H1 (cell line): ENCODE measurements at places on chromosomes 5 and 9. TPM values are rescaled to one million over a fixed set of nuclear protein-coding genes. Genes with fewer than 3 reads are reported as not detected.

INSYN2B gene
- total RNA-seq = not detected in 2 replicates

- DNase-seq = no peak
Observed at GRCh38 chr5:112263469-112263868, 155.6 kb downstream of the EPB41L4A start.

FAM151B gene
- 0.71 and 1.1 TPM in 2 replicates for total RNA-seq

LHX6 gene
- total RNA-seq = 1.2 and 1.9 TPM in 2 replicates

SLCO6A1 gene
- total RNA-seq = 0.54 and 0.56 TPM in 2 replicates

FAF2 gene
- 35.8 and 36.2 TPM in 2 replicates for total RNA-seq

DNA sequence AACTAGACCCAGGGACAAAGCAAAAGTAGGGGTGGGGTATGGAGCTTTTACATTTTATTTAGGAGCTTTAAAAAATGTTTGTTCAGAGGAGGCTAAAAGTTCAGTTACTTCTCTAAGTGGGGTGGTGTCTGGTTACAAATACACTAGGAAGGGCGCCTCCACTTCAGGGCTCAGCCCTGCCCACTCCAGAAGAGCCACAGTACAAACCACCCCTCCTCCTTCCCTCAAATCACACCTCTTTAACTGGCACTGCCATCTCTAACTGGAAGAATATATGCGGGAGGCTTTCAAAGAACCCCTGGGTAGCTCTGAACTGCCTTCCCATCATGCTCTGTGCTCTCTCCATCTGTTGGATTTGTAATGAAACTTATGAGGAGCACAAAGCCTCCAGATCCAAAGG lies 98.8 kb upstream of the NFIB start:
- DNase-seq = no peak

- peak; percentile 84 for DNase-seq
Observed at GRCh38 chr9:87684627-87685219, 41.2 kb upstream of the CTSL start.

CARD6 gene
- total RNA-seq = 0.33 and 0.50 TPM in 2 replicates

EPB41L4A gene
- 4.6 and 6.1 TPM in 2 replicates for total RNA-seq

HSDL2 gene
- 15.4 and 16.4 TPM in 2 replicates for total RNA-seq

SLC31A2 gene
- 1.5 and 2.0 TPM in 2 replicates for total RNA-seq

GRCh38 chr9:87039809-87040392 lies 92.6 kb upstream of the GAS1 start:
- no peak for DNase-seq

- DNase-seq = no peak
Observed at GRCh38 chr5:139951296-139951924, 91.7 kb downstream of the NRG2 start.

DNA sequence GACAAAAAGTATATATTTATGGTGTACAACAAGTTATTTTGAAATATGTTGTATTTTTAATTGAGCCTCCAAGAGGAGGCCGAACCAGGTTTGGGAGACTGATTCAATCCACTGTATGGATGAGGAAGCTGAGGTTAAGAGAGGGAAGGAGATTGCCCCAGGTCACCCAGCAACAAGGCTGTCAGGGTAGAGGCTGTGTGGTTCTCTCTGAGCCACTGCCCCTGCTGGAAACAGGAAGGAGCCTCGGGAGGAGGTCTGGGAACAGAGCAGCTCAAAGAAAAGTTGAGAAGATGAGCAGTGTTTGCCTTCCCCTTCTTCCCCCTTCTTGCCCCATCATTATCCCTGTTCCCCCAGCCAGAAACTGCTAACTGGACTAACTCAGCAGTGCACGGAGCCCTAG lies 6.6 kb upstream of the FAT2 start:
- no peak for DNase-seq

GRCh38 chr9:93223260-93224180 lies 39.6 kb downstream of the WNK2 start:
- DNase-seq = no peak

AGXT2 gene
- not detected in 2 replicates for total RNA-seq

GRCh38 chr9:78577156-78577906 lies 280.4 kb downstream of the PSAT1 start:
- no peak for DNase-seq

DNA sequence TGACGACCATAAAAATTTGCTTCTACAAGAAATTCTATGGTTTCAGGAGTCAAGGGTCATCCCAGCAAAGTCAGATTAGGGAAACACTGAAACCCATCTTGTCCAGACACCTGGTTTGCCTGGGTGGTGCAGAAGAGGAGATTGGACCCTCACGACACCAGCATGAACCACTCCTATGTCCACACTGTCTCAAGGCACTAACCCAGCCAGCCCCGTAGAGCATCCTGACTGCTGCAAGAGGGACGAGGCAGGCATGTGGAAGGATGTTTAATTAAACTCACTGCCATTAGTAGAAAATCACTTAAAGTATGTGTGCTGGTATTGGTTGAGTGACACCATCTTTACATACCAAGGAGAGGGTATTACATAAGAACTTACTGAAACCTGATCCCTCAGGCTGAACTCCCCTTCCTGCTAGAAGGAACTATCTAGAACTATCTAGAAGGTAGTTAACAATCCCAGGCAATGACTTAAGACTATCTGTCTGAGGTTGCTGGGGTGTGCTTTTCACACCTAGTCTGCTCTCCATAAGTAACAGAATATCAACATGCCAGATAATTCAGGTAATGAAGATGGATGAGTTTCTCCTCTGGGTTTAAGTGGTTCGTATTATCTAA lies 93.6 kb downstream of the SEMA6A start:
- DNase-seq = no peak

DNA sequence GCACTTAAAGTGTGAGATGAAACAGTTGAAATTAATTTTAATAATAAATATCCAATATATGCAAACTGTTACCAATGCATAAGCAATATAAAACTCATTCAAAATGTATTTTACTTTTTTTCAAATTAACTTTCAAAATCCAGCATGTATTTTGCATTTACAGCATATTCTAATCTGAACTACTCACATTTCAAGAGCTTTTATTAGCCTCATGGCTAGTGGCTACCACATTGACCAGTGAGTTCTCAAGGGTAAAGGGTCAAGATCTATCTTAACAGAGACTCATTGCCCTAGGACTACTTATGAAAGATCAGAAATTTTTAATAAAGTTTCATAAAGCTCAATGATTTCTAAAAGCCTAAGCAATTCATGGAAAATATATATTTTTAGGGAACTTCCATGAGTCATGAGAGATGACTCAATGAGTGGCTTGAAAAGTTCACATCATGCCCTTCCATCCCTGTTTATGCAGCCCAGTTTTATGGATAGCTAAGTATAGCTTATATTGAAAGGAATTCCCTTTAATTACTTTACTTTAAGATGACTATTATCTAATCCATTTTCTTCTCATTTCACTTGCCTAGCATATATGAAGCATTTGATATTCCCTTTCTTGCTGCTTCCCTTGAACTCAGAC lies 608.6 kb downstream of the SLCO4C1 start:
- DNase-seq = no peak

- no peak for DNase-seq
Observed at GRCh38 chr5:140221697-140222223, 46.8 kb downstream of the CYSTM1 start.

- no peak for DNase-seq
Observed at GRCh38 chr5:76069061-76069735, 14.0 kb upstream of the SV2C start.

DNA sequence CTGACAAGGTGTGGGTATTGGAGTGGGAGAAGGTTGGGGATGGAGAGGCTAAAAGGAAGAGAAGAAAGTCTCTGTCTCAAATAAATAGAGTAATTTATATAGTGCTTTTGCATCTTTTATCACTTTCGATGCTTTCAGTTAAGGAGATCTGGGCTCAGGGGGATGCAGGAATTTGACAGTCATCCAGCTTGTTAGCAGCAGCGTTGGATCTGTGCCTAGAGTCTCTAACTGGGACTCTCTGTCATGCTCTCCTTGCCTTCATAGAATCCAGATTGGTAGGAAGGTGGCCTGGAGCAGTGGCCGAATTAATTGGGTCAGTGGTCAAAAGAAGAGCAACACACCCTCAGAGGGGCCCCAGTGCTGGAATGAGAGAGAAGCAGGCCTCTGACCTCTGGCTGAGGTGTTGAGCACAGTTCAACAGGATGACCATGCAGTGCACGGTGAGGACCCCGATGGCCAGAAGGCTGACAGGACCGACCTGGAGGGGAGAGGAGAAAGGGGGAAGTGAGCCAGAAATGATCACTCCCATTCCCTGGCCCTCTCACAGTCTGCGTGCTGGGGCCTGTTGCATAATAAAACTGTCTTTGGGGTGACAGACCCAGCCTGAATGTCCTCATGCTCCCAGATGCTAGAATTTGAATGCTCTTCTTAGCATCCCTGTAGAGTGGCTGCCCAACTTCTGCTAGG lies 7.6 kb downstream of the SLC36A3 start:
- no peak for DNase-seq

DNA sequence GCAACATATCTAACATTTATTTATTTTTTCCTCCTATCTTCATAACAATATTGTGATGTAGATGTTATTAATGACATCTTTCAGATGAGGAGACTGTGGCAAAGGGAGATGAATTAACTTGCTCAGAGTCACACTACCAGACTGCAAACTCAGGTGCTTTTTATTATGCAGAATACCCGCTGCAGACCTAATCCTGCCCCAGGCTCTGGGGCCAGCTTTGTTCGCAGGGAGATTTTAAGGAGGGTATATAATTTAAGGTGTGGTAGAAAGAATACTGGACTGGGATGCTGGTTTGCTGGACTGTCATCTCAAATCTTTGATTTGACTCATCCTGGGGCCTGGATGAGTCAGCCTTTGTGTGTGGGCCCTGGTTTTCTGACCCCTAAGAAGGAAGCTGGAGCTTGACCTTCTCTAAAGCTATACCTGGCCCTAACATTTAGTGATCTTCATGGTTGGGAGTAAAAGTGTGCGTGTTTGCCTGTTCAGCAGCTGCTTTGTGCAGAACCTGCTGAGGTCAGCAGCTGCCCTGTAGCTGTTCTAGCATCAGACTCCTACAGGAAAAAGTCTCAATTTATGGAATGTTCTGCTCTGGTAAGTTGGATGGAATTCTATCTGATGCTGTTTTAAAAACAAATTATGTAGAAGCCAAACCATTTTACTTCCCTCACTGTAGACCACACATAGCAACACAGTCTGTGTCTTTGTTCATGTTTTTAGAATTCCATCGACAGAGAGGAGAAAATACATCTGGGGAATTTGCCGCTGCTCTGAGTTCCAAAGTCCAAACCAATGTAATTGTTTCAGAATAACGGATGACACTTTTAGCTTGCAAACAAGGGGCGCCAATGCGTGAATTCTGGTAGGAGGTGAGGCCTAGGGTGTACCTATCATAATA lies 4.5 kb downstream of the SLC36A1 start:
- no peak for DNase-seq

DNA sequence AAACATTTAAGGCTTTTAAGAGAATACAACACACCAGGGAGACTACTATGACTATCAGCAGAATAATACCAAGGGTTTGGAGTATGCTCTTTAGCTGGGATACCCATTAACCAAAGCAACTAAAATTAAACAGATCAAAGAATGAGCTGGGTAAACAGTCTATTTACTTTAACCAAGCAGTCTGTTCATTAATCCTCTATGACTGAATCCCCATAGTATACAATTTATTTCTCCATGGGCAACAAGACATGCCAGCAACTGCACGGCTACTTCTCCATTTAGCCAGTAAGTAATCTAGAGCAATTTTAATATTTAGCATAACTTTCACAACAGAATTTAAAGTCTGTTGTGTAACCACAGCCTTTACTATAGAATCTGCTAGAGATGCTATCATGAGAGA lies 77.6 kb downstream of the CDO1 start:
- no peak for DNase-seq

GRCh38 chr5:131323378-131323777 lies 59.5 kb downstream of the CDC42SE2 start:
- no peak for DNase-seq

SHISAL2B gene
- 8.6 and 10.6 TPM in 2 replicates for total RNA-seq

DNA sequence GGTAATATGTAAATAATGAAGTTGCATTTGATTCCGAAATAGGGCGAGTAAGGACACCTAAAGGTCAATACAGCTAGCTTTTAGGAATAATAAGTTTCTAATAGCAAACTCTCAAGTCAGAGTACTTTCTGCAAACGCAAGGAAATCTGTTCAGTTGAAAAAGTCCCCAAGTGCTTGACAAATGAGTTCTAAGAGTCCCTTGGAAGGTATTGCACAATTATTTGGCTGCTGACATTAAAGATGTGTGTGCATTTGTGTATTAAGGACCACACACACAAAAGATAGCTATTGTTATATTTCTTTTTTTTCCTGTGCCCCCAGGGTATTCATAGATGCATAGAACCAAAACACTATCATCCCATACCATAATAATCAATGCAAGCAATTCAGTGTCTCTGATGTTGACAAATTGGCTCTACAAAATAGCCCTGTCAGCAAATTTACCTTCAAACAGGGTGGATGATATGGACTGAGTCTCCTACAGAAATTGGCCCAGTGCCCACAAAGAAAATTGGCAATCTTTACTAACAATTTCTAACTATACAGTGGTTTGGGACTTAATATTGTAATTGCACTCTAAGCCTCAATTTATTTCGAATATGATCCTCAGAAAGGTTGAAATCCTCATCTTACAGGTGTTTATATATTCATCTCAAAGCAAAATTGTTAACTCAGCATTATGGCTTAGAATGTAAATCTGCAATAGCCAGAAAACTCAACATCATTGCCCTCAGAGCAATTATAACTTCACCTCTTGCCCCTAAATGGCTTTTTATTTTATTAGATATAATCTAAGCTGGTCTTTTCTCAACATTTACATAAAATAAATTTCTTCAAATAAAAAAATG lies 827.2 kb downstream of the MAT2B start:
- DNase-seq = no peak

DNA sequence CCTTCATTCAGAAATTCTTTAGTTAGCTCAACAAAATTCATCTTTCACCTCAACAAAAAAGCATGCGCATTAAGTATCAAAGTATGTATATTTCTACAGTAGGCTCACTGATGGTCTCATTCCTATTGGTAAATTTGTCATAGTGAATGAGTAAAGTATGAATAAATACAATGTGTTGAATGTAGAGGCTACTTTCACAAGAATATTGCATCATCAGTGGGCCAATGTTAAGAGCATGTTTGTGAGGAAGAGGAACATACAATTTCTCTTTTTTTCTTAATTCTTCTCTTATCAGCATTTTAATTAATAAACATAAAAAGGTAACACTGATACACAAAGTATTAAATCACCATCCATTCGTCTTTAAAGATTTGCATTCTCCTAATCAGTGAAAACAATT lies 505.1 kb downstream of the CETN3 start:
- no peak for DNase-seq

NACC2 gene
- total RNA-seq = 13.6 and 14.0 TPM in 2 replicates

GRCh38 chr5:160159991-160160792 lies 40.9 kb upstream of the PWWP2A start:
- DNase-seq = peak; percentile 70

- DNase-seq = no peak
Observed at GRCh38 chr9:131826966-131827525, 87.2 kb upstream of the RAPGEF1 start.

DNA sequence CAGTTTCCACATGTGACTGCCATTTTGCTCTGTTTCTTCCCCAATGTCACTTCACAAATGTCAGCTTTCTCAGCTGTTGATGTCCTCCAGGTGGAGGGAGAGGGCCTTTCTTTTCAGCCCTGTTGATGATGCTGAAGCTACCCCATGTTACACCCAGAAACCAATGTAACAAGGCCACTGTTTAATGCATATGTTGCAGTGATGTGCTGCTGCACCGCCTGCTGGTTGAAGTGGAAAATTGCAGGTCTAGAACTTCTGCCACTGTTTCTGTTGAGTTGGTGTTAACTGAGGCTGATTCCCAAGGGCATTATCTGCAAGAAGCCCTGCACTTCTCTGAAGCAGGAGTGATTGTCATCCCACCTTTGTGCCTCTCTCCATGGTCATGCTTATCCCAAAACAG lies 428.4 kb downstream of the KDM4C start:
- DNase-seq = peak; percentile 15
